ENCODE measurements at places on chromosomes 3 and 15.

DNA sequence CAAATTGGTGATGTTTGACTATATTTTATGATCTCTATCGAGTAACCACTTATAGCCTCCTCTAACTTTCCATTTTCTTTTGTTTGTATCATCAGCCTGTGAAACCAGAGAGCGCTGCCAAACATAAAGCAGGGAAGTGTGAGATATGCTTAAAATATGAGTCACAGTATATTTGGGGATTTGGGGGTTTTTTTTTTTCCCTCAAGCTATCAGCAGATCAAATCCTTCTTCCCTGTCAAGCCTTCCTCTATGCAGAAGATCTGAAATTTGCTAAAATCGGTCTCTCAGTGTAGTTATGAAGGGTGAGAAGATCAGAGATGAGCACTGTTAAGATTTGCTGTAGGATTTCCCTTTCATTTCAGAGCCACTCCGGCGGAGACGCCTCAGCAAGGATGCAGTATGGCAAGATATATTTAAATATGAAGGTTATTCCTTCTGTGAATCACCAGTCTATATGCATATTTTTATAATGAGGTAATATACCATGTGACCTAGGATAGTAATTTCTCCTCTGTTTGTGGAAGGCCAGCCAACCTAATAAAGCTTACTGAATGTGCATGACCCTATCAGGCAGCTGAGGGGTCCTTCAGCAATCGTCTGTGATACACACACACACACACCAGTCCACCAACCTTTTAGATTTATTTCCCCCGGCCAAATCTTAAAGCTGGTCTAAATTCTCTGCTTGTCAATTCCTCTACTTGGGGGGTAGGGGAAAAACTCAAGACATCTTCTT, 474.1 kb downstream of the FOXP1 start:
- DNase-seq: no peak

DNA sequence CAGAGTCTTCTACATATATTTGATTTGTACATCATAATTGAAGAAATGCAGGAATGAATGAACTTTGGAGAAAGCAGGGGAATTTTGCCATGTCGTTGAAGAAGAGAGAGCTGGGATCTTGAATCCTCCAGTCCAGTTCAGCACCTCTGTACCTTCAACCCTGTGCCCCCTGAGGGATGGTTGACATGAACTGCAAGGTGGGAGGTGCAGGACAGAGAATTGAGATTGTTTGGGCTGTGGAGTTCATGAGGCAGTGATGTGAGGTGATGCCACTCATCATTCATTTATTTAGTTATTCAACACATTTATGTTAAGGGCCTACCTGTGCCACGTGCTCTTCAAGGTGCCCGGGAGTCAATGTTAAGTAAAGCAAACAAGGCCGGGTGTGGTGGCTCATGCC, 104.6 kb downstream of the ARNT2 start:
- DNase-seq: no peak

DNA sequence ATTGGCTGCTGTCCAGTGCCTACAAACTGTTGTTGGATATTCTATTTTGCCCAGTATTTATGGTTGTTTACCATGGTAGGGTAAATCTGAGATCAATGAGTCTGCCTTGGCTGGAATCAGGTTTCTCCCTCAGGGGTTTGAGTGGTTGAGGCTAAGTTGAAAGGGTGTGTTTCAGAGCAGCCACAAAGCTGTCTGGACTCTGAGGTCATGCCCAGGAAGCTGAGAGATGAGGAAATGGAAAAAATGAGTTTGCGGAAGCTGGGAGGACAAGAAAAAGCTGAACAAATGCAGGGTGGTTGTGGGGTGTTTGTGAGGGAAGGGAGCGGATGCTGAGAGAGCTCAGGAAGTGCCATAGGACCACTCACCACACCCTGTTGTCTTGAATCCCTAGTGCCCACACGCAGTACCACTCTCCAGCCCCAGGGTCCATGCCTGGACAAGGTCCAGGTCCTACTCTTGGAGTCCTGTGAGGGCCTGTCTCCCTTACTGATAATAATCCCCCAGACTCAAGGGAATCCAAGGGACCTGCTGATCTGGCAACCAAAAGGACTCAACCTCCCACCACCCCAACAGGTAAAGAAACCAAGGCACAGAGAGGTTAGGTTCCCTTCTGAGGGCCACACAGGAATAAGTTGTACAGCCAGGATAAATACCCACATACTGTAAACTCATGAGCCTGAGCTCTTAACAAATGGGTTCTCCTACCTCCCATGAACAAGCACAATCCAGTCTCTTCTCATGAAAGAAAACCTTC, 81.6 kb downstream of the PPCDC start:
- no peak for DNase-seq

- DNase-seq: no peak
Observed at GRCh38 chr3:25289663-25290062, 138.4 kb upstream of the RARB start.

GRCh38 chr3:156497326-156497725, 57.6 kb downstream of the SSR3 start:
- DNase-seq: no peak

- DNase-seq: no peak
Observed at GRCh38 chr3:66467996-66468735, 32.7 kb downstream of the LRIG1 start.
